Activated CD4-positive, alpha-beta T cell treated with anti-CD3 and anti-CD28 coated beads, Interleukin-2, amount 50 U/mL, for 24 hours (primary cell): ENCODE measurements at places on chromosomes 5 and 9.

GRCh38 chr9:125861405-125862058 is 114.4 kb downstream of the PBX3 start:
- DNase-seq = no peak

DNA sequence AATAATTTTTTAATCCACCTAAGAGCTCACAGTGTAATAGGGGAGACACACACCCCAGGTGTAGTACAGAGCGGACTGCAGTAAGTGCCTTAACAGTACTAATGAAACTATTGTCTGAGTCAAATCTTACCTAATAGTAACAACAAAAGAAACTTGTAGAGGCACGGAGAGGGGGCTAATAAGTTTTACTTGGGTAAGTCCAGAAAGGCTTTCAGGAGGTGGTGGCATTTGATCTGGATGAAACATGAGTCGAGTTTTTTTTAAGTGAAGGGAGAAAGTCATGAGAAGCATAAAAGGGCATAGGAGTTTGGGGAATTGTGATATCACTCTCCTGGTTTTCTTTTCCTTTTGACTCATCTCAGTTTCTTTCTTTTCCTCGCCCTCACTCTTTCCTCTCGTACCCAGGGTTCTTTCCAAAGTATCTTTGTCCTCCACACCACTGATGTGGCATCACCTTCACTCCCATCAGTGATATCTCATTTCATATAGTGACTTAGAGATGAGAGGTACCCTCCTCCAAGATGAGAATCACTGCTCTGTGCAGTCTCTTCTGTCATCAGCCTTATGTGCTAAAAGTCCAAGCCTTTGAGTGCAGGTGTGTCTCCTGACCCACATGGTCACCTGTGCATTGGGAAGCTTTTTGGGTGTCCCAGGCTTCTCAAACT is 2.0 kb downstream of the CTNNA1 start:
- no peak for DNase-seq

DNA sequence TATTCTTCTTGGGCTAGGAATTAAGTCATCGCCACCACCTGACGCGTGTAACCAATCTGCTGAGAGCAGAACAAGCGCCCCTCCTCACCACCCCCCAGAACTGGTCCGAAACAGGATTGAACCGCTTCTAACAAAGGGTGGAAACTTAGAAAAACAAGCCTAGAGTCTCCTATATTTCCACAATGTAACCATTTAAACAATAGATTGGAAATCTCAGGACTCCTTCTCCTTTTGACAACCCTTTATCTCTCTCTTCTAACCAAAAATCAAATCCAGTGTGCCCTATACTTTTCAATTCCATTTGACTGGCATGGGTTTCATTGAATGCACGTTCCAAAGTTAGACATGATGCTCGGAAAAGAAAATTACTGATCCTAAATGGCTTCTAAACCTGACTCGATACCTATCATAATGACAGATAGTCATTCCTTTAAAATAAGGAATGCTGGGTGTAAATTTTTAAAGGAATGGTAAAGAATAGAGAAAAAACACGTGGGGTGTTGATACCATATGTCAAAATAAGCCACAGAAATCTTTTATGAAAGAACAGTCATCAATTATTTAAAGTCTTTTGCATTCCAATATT is 1.2 kb downstream of the ARRDC3 start:
- DNase-seq = peak; percentile 70

DNA sequence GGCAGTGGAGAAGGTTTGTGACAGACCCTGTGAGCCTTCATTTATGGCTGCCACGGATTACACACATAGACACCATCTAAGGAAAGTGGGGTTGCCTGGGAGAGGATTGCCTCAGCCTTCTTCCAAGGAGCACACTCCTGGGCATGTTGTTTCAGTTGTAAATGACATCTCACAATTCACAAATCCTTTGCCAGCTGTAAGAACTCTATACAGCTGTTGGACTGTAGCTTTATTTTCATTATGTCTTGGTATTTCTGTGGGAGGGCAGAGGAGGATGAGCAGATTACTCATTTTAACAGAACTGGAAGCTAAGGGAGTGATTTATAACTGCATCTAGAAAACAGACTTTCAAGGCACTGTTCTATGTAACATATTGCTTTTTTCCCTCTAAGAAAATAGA is 25.6 kb downstream of the MELK start:
- DNase-seq = no peak

DNA sequence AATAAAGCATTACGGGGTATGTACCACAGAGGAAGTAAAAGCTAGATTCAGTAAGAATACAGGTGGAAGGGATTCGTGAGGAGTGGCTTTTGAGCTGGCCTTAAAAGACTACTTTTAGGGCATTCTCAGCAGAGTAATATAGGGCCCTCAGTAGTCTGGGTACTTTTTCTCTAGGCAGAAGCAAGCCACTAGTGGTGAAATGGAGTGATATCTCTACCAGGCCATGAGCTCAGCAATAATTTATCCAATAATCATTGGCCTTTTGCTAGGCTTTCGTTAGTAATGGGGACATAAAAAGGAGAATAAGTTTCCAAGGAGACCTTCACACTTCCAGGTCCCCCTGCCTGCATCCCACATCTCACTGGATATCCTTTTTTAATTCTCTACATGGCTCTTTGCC is 1.7 kb downstream of the POLR3G start:
- DNase-seq = no peak
